ENCODE measurements at places on chromosomes 12 and 14.

GRCh38 chr14:36944307-36945010 is 227.9 kb downstream of the SLC25A21 start:
- DNase-seq: no peak

GRCh38 chr14:68361231-68361630 is 431.6 kb downstream of the ZFP36L1 start:
- DNase-seq: no peak

GRCh38 chr14:105733081-105734065 is 207.0 kb downstream of the TMEM121 start:
- DNase-seq: no peak

DNA sequence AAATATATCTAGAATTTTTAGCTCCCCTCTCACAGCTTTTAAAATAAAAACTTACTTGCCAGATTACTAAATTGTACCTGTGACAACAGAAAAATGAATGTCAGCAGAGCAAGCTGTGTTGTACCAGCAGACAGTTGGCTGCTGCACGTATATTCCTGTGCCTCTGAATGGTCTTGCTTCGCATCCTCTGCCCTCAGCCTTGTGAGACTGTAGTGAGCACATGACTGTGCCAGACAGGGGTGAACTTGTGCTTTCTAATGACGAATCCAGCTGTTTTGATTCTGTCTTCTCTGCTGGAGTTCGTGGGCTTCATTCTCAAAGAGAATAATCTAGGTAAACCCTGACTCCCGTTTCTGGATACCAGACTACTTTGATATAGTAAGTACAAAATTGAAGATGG is 58.3 kb upstream of the FRMD6 start:
- no peak for DNase-seq

DNA sequence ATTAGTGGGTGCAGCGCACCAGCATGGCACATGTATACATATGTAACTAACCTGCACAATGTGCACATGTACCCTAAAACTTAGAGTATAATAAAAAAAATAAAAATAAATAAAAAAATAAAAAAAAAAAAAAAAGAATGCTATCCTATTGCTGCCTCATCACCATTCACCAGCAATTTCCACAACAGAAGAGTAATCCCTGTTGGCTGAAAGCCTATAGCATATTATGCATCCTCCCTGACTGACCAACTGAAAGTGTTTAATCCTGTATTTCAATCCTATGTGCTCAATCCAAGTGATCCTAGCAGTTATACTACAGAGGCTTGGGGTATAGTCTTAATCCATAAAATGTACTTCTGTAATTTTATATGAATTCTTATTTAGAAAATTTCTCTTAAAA is 18.5 kb downstream of the DICER1 start:
- DNase-seq: no peak

DNA sequence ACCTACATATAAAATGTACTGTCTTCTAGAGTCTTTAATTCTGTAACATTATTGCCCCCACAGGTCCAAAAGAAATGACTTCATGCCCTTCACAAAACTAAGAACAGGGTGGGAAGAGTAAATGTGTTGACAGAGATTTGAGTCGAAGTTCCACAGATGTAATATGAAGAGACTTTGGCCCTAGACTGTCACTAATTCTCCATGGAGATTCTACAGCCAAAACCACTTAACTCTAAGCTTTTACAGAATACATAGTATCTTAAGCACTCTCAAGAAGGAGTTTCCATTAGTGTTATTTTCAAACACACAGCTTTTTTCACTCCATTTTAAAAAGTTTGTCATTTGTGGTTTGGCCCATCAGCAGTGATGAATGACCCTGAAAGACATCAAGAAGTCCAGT is 56.3 kb downstream of the ABCC9 start:
- no peak for DNase-seq

GRCh38 chr12:13835652-13836051 is 145.8 kb downstream of the GRIN2B start:
- no peak for DNase-seq

GRCh38 chr12:9872742-9873141 is 3.6 kb upstream of the CLEC2B start:
- DNase-seq: no peak

DNA sequence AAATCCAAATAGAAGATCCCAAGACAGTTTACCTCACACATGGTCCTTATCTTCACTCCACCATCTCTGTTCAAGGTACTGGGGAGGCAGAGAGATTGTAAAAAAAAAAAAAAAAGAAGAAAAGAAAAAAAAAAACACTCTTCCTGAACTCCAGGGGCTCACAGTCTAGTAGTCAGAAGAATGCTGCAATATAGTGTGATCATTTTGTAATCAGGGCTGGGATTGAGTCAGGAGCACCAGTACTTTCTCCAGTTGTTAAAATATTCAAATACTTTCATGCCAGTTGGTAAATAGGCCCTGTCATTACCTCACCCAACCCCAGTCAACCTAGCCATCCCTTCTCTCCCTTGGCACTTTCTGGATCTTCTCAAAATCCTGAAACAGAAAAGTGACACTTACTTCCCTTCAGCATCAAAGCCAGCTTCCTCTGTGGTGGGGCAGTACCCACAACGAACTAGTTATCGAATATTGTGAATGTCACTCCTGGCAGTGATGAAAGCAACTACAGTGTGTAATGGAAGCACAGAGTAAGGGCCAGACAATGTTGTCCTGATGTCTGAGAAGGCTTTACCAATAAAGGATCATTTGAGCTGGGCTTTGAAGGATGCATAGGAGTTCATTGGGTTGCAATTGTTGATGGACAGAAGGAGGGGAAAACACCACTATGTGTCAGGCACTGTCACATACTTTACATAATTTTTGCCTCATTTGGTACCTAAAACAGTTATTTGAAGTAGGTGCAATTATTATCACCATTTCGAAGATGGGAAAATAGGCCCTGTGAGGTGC is 44.3 kb upstream of the HSPB8 start:
- no peak for DNase-seq

GRCh38 chr12:32583534-32583933 is 95.6 kb upstream of the DNM1L start:
- no peak for DNase-seq

GRCh38 chr12:98109266-98109665 is 406.1 kb upstream of the TMPO start:
- no peak for DNase-seq

- DNase-seq: no peak
These were observed 133.5 kb downstream of the FOXN3 start for GRCh38 chr14:89283327-89284060.

DNA sequence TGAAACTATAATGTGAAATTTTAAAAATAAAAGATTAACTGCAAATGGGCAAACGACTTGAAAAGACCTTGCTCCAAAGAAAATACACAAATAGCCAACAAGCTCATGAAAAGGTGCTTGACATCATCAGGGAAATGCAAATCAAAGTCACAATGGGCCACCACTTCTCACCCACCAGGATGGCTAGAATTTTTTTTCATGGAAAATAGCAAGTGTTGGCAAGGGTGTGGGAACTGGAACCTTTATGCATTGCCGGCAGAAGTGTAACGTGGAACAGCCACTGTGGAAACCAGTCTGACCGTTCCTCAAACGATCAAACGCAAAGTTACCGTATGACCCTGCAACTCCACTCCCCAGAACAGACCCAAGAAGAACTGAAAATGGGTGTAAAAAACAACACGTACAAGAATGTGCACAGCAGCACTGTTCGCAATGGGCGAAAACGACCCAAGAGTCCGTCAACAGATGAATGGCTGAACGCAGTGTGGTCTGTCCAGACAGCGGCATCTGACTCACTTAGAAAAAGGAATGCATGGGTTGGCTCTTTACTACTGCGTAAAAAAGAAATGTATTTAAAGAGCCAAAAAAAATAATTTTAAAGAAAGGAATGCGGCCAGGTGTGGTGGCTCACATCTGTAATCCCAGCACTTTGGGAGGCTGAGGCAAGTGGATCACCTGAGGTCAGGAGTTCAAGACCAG is 40.2 kb downstream of the SCARB1 start:
- DNase-seq: no peak

DNA sequence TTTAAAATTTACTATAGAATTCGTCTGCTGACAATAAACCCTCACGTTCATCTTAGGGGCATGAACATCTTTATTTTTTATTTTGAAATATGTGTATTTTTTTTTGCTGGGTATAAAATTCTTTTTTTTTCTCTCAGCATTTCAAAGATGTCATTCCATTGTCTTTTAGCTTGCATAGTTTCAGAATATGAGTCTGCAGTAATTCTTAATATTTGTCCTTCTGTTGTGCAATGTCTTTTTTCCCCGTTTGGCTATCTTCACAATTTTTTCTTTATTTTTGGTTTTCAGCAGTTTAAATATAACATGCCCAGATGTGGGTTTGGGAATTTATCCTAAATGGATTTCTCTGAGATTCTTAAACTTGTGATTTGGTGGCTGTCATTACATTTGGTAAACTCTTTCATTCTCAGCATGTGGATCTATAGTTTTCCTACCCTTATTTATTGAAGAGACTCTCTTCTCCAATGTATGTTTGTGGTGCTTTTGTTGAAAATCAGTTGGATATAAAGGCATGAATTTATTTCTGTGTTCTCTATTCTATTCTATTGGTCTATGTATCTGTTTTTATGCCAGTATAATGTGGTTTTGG is 37.8 kb upstream of the PLBD1 start:
- no peak for DNase-seq

DNA sequence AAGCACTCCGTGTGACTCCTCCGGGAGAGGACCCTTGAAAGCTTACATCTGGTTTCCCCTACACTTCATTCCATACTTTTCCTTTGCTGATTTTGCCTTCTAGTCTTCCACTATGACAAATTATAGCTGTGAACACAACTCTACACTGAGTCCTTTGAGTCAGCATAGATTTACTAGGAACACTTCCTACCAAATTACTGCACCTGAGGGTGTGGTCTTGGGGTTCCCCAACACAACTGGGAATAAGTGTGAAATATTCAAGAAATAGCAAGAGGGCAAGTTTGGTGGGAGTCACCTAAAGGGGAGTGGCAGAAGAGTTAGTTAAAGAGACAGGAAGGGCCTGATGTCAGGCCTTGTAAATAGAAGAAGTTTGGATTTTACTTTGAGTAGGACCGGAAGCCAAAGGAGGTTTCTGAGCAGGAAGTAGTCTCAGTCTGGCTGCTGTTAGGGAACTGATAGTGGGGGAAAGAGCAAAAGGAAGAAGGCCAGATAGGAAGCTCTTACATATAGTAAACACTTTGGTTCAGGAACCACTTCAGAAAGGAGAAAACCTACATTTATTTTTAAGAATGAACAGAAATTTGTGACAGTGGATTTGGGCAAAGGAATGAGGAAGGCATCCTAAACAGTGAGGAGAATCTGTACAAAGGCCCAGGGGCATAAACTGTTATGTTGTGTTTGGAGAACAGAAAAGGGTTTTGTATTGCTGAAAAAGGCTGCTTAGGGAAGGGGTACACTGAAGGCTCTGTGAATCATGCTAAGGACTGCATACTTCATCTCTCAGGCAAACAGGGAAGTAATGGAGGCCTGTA is 14.2 kb downstream of the SEL1L start:
- no peak for DNase-seq
